ENCODE measurements at places on chromosomes 2 and 18.
A peak's percentile ranks its signal among the peaks of the same experiment; 100 is the strongest.

DNA sequence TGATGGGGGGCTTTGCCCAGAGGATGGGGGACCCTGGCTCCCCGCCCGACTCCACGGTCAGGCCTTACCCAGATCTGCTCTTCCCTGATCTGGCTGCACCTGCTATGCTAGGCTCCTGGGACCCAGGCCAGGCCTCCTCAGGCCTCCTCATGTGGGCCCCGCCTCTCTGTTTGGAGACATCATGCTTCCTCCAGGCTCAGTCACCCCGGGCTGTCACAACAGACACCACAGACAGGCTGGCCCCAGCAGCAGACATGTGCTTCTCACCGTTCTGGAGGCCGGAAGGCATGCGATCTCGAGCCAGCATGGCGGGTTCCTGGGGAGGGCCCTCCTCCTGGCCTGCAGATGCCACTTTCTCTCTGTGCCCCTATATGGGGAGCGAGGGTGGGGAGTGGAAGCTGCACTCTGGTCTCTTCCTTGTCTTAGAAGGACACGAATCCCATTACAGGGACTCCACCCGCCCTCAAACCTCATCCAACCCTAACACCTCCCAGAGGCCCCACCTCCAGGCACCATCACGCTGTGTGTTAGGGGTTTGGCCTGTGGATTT is 10.8 kb upstream of the NEU4 start:
- DNase-seq: no peak

DNA sequence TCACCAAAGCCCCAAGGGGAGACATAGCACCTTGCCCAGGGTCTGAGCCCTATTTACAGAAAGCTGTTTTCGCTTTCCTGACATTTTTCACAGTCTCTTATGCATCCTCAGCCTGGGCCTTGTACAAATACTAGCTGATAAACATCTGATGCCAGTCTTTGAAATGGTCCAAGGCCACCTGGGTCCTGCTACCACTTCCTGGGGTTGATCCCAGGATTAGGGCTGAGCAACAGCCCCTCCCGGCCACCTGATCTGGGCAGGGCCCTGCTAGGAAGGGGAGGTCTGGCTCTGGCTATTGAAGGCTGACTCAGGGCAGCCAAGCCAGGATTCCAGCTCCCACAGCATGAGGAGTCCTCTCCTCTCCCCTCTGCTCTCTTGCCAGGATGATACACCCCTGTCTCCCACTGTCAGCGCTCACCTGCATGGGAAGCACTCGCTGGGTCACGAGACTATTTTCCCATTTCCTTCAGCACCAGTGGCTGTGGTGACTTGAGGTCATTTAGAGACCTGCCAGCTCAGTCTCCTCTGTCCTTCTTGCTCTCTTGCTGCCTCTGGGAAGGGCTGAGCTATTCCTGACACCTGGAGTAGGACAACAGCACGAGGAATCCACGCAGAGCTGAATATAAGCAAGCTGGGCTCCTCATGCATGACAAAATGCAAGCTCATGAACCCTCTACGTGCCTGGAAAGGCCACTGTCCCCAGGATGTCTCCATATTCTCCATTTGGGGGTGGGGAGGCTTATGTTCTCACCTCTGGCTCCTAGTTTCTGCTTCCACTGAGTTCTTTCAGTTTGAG is 53.0 kb upstream of the LGALSL start:
- no peak for DNase-seq

GRCh38 chr2:231228974-231229529 is 30.6 kb downstream of the ARMC9 start:
- peak; percentile 16 for DNase-seq

- DNase-seq: no peak
Measured at GRCh38 chr2:96596596-96596995, 41.5 kb downstream of the KANSL3 start.

- peak; percentile 96 for DNase-seq
Measured at GRCh38 chr2:206230060-206230762, 44.3 kb upstream of the ZDBF2 start.

- no peak for DNase-seq
Measured at GRCh38 chr18:46663539-46663938, 6.5 kb upstream of the LOXHD1 start.

All from DMS79 (cell line).